Stimulated activated CD4-positive, alpha-beta T cell treated with anti-CD3 and anti-CD28 coated beads, Interleukin-4, amount 100 ng/mL, for 48 hours (primary cell): ENCODE measurements at places on chromosomes 1 and 21.
A peak's percentile ranks its signal among the peaks of the same experiment; 100 is the strongest.

DNA sequence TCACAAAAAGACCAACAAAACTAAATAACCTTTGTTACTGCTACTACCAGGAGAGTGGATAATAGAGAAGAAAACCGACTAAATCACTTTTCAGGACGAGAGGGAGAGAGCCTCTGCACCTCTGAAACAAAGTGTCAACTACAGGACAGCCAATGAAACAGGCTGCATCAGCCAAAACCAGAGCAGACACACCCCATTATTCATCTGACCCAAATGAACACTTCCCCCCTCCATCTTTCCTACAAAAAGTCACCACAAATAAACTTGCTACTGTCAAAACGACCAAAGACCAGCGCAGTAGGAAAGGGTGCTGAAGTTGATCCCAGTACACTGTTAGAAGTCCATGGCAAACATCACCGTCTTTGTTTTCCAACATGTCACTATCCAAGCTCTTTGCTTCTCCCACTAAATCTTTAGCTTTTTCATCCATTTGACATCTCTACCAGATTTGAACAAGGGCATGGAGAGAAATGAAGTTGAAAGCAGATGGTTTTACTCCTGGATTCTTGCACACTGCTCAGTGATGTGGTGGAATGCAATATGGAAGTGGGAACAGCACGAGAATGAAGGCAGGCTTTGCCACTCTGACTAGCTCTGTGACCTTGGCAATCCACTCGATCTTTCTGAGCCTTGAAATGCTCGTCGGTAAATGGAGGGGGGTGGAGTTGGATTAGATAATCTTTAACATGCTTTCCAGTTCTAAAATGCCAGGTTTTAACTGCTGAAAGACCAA, 20.5 kb downstream of the DSTYK start:
- DNase-seq = no peak

- no peak for DNase-seq
Observed at GRCh38 chr1:225695578-225696337, 42.8 kb upstream of the ENAH start.

DNA sequence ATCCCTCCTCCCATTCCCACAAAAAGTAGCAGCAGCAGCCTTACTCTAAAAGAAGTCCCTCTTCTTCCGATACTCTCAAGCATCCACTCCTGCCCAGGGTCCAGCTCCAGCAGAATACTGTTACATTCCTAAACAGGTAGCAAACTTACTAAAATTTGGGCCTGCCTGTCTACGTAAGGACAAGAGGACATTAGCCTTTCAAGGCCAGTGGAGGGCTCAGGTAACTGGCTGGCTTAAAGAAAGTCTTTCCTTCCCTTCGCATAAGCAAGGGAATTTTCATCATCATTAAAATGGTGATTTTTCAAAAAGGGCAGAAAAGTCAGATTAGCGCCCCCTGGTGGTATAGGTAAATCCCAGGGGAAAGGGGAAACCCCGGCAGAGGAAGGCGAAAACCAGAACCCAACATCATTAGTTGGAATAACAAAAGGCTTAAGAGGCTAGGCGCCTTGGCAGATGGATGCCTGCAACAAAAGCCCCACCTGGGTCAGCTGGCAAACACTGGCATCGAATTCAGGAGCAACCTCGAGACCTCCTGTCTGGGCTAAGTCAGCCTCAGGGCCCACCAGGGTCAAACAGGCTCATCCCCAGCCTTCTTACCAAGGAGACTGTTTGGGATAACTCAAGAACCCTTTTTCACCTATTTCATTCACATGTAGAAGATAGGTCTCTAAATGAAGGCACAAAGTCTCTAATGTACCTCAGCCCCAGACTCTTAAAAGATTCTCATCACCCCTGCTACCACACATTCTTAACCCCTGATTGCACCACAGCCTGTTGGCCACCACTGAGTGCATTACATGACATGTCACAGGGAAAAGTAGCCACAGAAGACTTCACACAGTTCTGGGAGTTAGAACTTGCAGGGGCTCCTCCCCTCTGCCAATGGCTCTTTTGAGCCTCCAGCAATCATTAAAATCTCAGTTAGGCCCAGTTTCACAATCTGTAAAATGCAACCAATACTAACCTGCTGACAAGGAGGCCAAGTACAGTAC, 36.7 kb downstream of the ERI3 start:
- peak; percentile 27 for DNase-seq

DNA sequence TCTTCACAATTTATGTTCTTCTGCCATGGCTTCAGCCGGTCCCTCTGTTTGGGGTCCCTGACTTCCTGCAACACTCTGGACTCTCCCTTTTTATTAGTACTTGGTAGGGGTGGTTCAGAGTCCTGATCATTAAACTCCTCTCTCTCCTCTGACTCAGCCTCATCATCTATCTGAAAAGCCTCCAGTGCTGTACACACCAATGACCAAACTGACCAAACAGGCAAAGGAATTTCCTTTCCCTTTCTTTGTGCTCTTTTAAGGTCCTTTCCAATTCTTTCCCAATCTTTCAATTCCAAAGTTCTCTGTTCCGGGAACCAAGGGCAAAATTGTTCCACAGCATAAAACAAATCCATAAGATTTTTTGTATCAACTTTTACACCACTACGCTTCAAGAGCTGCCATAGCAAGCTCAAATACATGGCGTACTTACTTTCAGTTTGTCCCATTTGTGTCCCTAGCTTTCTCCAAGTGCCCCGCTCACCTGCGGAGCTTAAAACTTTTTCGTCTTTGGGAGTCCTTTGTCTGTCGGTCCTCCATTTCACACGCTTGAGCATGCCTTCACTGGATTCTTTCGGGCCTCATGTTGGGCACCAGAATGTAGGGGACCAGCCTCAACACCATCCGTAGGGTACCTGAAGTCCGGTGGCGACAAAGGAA, 9.6 kb downstream of the DAP3 start:
- DNase-seq = no peak

- DNase-seq = no peak
Observed at GRCh38 chr21:26070822-26071425, 99.6 kb downstream of the APP start.

DNA sequence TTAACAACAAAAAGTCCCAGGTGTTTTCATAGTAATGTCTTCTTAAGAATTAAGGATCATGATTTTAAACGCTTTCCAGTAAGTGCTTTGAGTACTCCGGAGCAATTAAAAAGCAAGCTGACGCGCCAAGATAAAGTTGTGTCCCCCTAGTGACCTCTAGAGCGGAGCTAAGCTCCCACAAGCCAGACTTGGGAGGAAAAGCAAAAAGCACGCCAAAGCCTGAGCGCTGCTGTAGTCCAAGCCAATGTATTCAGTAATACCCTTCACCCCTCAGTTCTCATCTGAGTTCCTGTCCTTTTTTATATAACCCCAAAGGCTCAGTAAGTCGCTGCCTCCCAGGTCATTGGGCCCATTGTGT, 3.5 kb upstream of the SLC44A5 start:
- no peak for DNase-seq

DNA sequence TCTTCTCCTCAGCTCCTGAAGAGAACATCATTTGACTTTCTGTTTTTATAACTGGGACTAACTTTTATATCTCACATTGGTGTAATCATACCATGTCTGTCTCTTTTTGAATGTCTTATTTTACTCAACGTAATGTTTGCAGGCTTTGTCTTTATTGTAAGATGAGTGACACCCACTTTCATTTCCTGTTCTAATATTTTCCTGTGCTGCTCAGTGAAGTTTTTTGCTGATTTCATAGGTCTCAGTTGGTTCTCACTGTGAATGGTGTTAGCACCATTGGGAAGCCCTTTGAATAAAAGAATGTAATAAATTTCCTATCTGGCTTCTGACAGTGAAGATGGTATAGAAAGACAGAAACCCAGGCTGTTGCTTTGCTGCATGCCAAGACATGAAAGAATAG, 84.0 kb downstream of the RAVER2 start:
- no peak for DNase-seq

DNA sequence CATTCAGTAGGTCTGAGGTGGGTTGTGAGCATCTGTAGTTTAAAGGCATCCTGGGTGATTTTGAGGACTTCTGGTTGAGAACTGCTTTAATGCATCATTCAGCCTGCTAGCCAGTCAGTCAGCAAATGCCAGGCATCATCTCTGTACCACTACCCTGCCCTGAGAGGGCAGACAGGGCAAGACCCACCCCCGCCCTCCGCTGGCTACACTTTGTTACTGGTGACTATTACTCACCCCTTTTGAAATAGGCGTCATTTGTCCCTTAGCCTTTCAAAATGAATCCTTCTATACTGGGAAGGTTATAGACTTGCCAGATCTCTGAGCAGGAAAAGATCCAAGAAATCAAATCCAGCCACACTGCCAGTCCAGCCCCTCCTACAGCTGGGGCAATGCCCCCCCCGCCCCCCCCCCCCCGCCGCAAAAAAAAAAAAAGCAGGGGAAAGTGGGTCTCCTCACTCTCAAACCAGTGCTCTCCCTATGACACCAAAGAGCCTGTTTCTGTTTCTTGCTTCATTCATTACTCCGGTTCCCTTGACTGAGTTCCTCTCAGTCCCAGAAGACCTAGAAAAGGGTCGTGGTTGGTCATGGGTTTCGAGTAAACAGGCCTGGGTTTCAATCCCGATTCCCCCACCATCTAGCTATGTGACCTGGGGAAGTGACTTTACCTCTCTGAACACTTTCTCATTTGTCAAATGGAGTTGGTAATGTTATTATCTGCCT, 4.4 kb downstream of the SELENON start:
- DNase-seq = peak; percentile 41

GRCh38 chr1:77834771-77835334, 53.6 kb upstream of the NEXN start:
- DNase-seq = no peak

- peak; percentile 99 for DNase-seq
Observed at GRCh38 chr1:10398734-10399443, at the start of gene PGD. PGD (plus strand) TSS chr1:10399064; CDS start chr1:10399118, 54 bp downstream.

- DNase-seq = no peak
Observed at GRCh38 chr1:46529031-46529630, 22.3 kb downstream of the KNCN start.

DNA sequence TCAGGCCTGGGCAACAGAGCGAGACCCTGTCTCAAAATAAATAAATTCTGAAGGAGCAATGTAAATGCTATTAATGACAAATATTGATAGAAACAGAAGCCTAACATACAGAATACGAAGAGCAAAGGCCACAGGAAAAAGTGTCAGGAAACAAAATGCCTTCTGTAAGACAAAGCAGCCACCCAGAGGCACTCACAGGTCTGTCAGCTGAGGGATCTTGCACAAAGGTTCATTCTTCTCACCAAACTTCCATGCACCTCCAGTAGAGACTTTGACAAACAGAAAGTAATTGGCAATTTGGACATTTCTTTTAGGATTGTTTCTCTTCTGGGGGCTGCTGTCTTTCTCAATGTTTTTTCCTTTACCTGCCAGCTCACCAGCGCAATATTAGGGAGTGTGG, 1.2 kb upstream of the ALDH9A1 start:
- DNase-seq = no peak

GRCh38 chr1:1358433-1359271, at the start of gene MXRA8:
MXRA8 (minus strand) TSS chr1:1358555; CDS start chr1:1358504, 51 bp downstream.
- DNase-seq = no peak

DNA sequence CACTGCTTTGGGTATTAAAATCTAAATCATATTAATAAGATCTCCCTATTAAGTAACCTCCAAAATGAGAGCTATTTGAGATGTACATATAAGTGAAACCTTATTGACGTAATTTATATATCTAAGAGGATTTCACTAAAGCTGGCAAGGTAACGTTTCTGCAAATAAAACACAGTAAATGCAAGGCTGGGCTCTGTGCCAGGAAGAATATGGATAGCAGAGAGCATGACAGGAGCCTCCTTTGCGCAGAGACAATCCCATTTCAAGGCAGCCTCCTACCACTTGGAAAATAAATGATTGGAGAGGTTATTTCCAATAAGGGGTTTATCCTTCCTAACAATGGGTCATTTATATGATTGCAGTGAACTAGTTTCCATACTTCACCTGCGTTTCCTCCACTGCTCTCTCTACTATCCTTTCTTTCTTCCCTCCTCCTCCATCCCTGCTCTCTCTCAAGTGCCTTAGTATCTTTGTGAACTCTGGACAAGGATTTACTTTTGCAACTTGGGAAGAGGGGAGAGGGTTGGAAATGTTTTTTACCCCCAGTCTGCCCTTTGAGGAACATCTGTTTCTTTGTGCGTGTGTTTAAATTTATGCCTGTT, 3.0 kb upstream of the NFIA start:
- no peak for DNase-seq

- DNase-seq = peak; percentile 19
Observed at GRCh38 chr1:5993556-5994491, 1.6 kb upstream of the NPHP4 start.

DNA sequence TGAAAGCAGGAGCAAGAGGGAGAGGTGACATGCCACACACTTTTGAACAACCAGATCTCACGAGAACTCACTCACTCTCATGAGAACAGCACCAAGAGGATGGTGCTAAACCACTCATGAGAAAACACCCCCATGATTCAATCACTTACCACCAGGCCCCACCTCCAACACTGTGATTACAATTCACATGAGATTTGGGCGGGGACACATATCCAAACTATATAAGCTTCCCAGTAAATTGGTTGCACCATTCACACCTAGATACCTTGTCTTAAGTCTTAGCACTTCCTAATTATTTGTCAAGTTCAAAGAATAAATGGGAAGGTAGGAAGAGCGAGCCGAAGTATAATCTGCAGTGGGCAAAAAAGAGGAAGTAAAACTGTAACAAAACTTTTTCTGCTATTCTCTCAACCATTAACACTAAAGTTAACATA, 34.3 kb downstream of the AMY1C start:
- DNase-seq = no peak
